DMS153 (cell line): ENCODE measurements at places on chromosomes 5 and 9.
A peak's percentile ranks its signal among the peaks of the same experiment; 100 is the strongest.

DNA sequence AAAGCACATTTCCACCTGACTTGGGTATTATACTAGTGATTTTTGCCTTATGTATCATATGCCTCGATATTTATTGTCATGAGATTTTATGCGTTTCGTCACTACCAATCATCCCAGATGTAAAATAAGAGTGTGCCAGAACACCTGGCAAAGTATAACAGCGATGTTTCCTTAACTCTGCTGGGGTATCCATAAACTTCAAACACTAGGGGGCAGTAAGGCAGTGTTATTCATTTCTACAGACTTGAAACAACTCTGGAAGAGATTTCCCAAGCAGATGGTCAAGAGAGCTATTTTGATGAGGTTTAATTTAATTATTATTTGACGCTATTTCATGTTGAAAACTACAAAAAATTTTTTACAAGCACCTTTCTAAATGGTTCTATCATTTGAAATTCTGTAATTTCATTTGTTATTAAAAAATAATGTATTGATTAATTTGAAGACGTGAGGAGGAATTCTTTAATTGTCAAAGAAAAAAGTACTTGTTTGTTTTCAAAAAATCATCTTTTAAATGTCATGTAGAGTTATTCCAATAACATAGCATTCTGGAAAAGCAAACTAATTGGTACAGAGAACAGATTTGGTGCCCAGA is 388.5 kb upstream of the CTNND2 start:
- peak; percentile 1 for DNase-seq

- no peak for DNase-seq
Observed at GRCh38 chr9:33917036-33917435, 100.1 kb downstream of the UBE2R2 start.

- peak; percentile 64 for DNase-seq
Observed at GRCh38 chr5:172939611-172940267, 19.5 kb upstream of the RPL26L1 start.

GRCh38 chr9:124110307-124110915 is 98.8 kb downstream of the LHX2 start:
- no peak for DNase-seq

DNA sequence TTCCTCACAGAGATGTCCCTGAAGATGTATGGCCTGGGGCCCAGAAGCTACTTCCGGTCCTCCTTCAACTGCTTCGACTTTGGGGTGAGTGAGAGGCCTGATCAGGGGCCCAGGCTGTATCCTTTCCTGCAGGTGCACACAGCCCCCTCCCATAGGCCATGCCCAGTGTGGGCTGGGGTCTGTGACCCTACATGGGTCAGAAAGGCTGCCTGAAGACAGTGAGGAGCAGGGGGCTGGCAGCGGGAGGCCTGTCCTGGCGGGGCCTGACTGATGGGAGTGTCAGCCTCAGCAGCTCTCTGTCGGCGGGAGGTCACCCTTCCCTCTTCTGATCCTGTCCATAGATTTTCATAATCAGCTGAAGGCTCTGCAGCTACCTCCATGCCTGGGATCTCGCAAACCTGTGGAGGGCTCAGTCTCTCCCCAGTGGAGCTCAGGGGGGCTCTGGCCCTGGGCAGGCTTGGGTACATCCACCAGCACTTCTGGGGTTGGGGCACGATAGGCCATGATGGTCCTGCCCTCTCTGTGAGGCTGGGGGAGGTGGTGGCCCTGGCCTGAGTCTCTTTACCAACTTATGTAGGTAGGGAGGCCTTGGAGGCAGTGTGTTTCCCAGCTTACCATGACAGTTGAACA is 98.5 kb downstream of the CACNA1B start:
- DNase-seq: no peak

DNA sequence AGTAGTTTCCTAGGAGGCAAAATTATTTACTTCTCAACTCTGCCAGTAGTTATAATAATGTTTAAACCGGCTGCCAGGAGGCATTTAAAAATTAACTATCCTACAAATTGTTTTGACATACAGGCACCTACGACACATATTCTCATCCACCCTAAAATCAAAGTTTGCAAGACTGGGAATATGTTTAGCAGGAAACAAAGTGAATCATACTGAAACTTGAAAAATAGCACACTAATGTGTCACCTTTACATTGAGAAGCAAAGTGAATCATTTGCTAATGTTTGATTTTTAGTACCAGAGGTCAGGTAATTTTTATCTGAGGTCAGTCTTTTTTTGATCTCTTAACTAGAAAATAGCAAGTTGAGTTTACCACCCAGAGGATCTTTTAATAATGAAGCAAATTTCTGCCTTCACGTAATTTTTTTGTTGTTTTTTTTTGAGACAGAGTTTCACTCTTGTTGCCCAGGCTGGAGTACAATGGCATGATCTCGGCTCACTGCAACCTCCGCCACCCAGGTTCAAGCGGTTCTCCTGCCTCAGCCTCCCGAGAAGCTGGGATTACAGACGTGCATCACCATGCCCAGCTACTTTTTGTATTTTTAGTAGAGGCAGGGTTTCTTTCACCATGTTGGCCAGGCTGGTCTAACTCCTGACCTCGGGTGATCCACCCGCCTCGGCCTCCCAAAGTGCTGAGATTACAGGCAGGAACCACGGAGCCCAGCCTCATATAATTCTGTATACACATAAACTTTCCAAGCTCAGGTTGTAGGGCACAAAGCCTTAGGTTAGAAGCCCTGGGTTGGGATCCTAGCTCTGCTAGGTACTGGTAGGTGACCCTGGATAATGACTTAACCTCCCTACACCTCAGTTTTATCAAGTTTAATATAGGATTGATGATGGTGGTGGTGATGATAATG is 124.3 kb downstream of the UGCG start:
- no peak for DNase-seq

- no peak for DNase-seq
Observed at GRCh38 chr5:177358370-177358819, 671 bp downstream of the RGS14 start.

DNA sequence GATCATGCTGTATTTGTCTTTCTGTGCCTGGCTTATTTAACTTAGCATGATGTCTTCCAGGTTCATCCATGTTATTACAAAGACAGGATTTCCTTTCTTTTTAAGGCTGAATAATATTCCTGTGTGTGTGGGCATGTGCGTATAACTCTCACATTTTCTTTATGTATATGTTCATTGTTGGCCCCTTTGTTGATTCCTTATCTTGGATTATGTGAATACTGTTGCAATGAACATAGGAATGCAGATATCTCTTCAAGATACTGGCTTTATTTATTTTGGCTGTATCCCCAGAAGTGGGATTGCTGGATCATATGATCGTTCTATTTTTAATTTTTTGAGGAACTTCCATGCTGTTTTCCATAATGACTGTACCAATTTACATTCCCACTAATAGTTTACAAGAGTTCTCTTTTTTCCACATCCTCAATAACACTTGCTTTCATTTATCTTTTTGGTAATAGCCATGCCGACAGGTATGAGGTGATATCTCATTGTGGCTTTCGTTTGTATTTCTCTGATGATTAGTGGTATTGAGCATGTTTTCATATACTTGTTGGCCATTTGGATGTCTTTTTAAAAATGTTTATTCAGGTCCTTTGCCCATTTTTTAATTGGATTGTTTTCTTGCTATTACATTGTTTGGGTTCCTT is 38.0 kb downstream of the CREBRF start:
- no peak for DNase-seq

GRCh38 chr9:136769710-136770191 is 5.4 kb upstream of the LCN15 start:
- DNase-seq: no peak

GRCh38 chr5:179377421-179378115 is 32.3 kb upstream of the ADAMTS2 start:
- DNase-seq: no peak

GRCh38 chr5:36392818-36393217 is 91.1 kb upstream of the RANBP3L start:
- DNase-seq: no peak

DNA sequence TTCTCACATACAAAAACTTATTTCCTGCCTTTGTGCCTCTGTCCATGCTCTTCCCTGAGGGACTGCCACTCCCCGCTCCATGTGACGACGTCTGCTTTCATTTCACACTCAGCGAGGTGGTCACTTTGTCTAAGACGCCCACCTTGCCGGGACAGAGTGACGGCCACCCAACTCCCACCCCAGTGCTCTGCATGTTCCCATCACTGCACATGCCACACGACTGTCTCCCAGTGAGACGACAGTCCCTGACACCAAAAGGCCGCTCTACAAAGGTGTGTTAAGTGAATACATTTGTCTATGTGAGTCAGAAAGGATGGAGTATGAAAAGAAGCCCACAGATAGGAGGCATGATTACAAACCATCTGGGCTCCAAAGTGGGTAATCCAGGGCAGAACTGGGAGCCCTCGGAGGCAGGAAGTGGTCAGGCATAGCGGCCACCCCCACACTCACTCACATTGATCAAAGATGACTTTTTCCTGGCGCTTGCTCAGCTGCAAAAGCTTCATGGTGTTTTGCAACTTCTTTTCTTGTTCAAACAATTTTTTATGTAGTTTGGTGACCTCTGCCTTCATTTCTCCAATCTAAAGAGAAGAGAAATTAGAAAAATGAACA is 185.8 kb downstream of the CDK5RAP2 start:
- no peak for DNase-seq

- DNase-seq: no peak
Observed at GRCh38 chr5:23029290-23029689, 176.1 kb upstream of the CDH12 start.

DNA sequence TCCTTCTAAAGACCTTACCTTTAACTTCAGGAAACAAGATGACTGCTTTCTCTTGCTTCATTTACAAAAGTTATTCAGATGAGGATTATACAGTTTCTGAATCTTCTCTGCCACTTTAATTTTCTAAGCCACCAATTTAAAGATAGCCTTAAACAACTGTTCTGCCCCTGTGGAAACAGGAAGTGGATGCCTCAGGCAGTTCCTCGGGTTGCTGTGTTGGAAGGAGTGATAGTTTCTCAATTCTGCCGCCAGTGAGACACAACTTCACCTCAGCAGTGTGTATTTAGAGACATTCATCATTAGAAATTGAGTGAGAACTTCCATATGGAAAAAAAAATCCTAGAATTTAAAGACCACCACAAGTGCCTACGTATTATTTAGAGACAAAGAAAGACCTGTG is 475.1 kb upstream of the WWC1 start:
- no peak for DNase-seq
